Lung (tissue), 17 donors: ENCODE measurements at places on chromosomes 12 and 14. TPM values are rescaled to one million over a fixed set of nuclear protein-coding genes. Genes with fewer than 3 reads are reported as not detected.

DNA sequence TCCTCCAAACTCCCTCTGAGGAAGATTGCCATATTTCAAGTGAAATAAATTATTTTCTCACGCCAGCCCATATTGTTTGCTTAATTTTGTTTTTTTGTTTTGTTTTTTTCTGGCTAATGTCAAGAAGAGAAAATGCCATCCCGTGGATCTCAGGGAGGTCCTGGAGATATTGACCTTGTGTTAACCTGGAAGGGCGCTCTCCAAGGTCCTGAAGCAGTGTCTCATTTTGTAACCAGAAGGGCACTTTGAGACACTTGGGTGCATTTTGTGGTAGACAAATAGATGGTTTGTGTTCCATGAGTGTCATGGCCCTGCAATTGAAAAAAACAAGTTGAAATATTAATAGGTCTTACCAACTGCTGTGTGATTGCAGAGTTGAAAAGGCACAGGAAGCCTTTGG lies 268.9 kb downstream of the SUDS3 start:
- DNase-seq: peak; percentile 25

ADIPOR2 gene
- 48.8 TPM for polyA plus RNA-seq

MUCL1 gene
- 84.1 TPM for polyA plus RNA-seq

MYO1H gene
- polyA plus RNA-seq: 0.09 TPM

DNA sequence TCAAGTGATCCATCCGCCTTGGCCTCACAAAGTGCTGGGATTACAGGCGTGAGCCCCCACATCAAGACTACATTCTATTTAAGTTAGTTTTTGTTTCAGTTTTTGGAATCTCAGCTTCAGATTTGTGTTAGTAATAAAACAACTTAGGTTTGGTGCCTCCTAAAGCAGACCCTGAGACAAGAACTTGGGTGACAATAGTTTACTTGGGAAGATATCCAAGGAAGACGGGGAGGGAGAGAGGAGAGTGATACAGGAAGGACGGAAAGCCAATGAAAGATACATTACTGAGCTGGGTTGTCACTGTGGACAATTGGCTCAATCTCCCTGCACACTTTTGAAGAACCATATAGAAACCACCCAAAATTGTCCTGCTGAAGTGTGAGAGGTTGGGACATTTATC lies 22.6 kb upstream of the PTGR2 start:
- DNase-seq: no peak

GRCh38 chr12:61369241-61369910 lies 890.8 kb upstream of the USP15 start:
- peak; percentile 5 for DNase-seq

GRCh38 chr12:55664826-55665225 lies 28.1 kb downstream of the OR10P1 start:
- no peak for DNase-seq

MORN3 gene
- polyA plus RNA-seq: 2.8 TPM

DNA sequence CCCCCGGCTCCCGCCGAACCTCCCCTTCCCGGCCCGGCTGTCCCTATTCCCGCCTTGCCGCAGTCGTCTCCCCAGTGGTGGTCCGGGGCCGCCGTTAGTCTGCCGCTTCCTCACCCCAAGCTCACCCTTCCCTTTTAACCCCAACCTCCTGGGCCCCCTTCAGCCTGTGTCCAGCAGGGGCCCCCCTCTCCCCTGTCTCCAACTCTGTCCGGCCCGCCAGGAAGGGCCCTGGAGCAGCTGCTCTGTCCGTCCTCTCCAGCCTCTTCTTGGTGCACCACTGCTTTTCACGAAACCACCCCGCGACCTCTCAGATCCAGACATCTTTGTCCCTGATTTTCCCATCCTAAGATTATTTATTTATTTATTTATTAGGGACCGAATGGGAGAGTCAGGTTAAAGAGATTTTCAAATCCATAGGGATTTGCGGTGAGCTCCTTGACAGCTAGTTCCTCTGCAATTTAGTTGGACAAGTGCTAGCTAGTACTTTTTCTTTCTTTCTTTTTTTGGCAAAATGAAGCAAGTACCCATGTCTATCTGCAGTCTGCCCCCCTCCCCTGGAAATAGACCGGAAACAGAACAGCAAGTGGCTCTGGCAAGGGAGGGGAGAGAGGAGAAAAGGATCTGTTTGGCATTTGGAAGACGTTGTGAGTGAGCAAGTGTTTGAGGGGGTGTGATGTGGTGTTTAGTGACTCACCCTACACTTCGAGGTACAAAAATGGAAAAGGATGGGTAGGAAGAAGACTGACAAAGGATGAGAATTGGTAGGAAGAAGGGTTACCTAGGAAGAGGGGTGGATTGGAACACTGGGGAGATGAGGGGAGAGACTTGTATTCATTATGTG lies 632 bp downstream of the UBR7 start:
- peak; percentile 65 for DNase-seq

CLEC6A gene
- 2.0 TPM for polyA plus RNA-seq

DNA sequence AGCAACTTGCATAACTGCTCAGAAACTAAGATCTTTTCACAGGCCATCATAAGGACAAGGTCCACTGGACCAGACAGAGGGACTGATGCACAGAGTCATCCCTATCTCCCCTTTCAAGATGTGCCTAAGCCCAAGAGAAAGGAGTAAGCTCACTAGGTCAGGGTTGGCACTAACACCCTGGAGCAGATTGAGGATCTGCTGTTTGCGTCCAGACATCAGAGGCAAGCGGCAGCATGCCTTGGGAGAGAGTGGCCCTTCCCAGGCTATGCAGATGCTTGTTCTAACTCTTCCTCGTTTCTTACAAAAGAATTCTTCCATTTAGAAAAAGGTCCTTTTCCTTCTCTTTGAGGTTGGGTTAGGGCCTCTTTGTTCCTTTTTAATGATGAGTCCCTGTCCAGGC lies 187.2 kb downstream of the KCNA5 start:
- no peak for DNase-seq

DNA sequence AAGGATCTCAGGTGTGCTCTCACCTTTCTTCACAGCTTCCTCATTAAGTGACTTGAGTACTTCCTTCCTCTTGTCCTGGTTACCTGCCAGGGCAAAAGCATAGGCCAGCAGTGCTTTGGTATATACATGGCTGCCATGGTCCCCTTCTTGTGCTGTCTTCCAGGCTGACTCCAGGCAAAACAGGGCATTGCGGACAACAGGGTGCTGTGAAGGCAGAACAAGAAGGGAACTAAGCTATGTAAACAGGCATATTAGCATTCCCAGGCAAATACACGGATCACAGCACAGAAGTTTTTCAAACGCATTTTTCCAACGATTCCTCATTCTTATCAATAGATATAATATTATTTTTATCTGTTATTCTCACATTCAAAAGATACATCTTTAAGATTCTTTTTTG lies 39.0 kb downstream of the A2M start:
- no peak for DNase-seq

DNA sequence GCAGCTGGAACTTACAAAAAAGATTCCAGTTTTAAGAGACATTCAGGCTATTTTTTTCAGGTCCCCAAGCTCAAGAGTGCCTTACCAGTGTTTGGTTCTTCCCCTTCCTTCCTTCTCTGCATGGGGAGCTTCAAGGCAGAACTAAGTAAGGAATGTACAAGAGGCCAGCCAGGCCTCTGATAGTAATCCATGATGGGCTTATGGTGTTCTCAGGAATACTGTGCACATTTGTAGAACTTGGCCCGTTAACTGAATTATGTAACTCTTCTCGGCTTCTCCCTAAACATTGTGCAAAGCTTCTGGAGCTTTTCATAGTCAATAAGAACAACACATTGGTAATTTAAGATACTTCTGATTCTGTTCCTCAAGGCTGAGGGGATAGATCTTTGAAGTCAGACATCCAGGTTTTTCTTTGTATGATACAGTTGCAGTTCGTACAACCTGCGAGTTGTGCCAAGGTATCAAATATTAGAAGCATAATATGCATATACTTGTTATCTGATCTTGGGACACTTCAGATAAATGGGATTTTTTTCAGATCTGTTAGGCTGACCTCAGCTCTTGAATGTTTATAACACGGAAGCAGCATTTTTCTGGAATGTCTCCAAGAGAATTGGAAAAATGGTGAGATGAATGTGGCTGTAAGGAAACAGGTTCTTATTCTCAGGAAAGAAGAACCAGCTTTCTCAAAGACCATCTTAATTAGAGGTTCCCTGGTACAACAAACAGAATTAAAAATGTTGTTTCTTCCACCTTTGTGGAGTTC lies 148.6 kb downstream of the ANO4 start:
- no peak for DNase-seq

ATL1 gene
- 3.6 TPM for polyA plus RNA-seq
